Left hindlimb (tissue), 1 donor: ENCODE measurements at places on chromosomes 1 and 21.
A peak's percentile ranks its signal among the peaks of the same experiment; 100 is the strongest.

DNA sequence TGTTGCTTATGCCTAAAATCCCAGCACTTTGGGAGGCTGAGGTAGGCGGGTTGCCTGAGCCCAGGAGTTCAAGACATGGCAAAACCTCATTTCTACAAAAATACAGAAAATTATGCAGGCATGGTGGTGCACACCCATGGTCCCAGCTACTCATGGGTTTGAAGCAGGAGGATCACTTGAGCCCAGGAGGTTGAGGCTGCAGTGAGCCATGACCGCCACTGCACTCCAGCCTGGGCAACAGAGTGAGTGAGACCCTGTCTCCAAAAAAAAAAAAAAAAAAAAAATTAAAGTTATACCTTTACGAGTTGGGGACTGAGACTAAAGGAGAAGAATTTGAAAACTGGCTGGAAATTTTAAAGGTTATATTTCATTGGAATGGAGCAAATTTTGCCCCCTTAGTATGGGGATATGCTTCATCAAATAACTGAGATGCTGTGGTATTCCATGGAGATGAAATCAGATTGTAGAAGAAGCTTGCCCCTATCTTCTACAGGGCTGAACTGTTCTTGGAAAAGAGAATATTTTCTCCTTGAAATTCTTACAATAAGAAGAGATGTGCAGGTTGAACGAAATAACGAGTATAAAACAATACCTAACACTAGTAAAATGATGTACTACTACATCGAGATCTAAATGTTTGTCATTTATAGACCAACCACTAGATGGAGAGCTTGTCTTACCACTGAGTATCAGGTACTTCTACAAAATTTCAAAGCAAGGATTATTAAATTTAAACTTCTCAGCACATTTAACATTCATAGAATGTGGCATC lies 34.9 kb upstream of the SCYL3 start:
- DNase-seq = no peak

- no peak for DNase-seq
Measured at GRCh38 chr1:32474954-32475353, 10.1 kb downstream of the ZBTB8B start.

DNA sequence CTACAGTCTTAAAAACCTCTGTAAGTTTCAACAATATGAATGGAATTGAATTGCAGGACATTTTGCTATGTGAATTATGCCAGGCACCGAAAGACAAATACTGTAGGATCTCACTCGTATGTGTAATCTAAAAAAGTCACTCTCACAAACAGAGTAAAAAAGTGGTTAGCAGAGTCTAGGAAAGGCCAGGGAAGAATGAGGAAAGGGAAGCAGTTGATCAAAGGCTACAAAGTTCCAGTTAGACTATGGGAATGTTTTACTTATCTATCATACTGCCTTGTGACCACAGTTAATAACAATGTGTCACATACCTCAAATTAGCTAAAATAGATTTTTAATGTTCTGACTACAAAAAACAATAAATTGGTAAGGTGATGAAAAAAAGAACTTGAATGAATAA lies 565.4 kb upstream of the BRINP3 start:
- no peak for DNase-seq

- no peak for DNase-seq
Measured at GRCh38 chr21:28944296-28944695, 48.4 kb downstream of the LTN1 start.

DNA sequence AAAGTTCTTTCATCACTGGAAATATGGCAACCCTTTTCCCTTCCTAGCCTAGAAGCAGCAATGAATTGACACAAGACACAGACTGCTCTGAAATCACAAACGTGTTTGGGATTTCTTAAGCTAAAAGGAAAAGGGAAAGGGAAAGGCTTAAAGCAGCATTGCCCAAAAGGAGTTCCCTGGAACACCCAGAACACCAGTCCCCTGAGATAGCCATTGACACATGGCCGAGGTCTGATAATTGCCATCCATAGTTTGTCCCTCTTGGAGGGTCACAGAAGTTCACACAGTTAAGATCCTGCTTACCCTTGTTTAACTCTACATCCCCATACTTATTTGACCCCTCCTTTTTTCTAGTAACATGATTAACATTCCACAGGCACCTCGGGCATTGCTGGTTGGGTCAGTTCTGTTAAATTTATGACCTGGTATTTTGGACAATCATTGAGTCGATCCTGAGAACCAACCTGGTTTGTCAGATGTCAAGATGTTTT lies 72.9 kb downstream of the ZNF281 start:
- no peak for DNase-seq

DNA sequence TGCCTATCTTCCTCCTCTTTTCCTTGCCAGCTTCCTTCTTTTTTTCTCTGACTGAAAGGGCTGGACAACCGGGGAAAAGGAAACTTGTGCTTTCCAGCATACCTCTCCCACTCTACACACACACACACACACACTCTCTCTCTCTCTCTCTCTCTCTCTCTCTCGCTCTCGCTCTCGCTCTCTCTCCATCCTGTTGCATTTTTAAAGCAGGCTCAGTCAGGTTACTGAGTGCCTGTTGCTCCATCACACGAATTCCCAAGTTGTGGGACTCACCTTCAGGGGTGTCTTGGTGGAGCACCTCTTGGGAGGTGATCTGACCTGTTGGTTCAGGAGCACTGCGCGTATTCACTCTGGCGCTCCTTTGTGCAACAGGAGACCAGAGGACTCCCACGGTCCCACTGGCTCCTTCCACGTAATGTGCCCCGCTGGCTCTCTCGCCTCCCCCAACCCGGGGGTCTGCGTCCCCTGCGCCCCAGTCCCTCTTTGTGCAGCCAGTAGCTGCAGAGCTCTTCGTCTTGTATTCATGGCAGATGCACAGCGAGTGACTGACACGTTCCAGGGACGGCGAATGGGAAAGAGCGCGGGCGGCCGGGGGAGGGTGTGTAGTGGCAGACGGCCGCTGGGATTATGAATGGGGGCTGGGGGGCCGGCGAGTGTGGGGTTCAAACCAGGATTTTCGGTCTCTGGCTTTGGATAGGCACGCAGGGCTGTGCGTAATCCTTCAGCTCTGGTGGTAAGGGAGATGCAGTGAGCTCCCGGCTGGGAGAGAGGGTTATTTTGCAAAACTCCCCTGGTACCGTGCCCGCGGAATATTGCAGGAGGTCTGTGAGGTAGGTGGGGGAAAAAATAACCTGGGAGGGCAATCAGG lies 660 bp upstream of the PDE4B start:
- DNase-seq = peak; percentile 26

DNA sequence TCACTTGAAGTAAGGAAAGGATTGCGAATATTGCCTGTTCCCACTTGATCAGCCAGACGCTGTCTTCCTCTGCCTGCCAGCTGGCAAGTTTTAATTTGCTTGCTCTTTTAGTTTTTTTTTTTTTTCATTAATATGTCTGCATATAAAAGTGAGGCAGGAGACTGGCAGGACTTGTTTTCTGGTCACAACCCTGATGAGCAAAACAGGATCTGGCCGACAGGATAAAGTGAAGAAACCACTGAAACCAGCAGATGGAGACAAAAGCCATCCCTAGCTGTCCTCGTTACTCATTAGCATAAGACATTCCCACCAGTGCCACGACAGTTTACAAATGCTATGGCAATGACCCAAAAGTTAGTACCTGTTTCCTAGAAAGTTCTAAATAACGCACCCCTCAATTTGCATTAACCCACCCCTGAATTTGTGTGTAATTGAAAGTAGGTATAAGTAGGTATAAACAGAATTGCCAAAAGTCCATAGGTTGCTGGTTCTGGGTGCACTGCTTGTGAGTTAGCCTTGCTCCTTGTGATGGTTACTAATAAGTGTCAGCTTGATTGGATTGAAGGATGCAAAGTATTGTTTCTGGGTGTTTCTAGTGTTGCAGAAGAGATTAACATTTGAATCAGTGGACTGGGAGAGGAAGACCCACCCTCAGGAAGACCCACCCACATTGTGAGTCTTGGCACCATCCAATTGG lies 60.8 kb downstream of the ZNF684 start:
- no peak for DNase-seq

DNA sequence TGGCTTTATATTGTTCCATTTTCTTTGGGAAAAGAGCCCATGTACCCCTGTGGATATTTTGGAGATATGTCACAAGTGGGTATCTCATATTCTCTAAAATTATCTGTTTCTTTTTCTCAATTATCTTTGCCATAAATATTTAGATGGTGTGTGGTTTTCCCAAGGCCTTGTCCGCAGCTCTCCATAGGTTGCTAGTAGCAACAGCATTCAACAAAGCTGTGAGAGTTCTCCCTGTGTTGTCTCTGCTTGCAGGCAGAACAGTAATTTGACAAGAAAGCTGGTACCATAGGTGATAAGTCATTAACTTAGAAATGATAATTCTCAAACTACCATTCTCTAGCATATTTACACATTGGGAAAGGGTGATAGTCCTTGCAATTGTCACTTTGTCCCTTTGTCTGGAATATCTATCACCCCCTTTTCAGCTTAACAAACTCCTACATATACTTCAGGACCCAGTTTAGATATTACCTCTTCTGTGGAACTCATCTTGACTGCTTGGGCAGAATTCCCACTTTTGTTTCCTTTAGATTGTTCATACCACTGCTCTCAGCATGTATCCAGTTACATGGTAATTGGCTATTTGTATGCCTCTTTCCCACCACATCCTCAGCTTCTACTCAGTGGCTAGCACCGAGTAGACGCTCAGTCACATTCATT lies 8.9 kb downstream of the CD101 start:
- no peak for DNase-seq

DNA sequence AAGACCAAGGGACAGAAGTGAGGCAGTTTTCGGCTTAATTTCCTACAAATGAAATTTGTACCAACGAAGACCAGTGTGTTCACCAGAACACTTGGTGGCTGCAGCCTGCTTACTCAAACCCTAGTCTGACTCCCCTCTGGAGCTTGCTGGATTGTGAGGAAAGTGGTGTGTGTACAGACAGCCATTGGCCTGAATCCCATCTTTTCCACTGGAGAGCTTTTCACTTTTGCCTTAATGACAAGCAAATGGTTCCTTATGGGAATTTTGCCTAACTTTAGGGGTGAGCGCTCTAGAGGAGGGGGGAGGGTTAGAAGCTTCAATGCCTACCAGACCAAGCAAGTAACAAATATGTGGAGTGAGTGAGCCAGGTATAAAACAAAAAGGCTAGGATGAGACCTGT lies 17.3 kb downstream of the METTL13 start:
- no peak for DNase-seq

- DNase-seq = no peak
Measured at GRCh38 chr1:231460614-231461013, 38.5 kb upstream of the EGLN1 start.

DNA sequence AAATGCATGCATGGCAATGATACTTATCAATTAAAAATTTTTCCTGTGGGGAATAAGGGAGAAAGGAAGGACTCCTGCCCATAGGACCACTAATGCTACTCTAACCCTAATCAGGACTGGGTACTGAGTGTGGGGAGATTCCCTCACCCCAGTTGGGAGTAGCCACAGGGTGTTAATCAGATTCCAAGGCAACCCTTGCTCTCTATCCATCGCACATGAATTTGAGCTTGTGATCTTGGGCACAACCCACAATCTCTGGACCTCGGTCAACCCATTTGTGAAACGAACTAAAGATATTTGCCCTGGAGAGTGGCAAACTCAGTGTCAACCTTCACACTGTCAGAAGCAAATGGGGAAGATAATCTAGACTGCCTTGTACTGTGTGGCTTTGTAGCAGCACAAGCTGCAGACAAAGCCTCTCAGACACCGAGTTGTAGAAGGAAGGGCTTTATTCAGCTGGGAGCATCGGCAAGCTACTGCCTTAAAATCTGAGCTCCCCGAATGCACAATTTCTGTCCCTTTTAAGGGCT lies 69.5 kb downstream of the SERINC2 start:
- no peak for DNase-seq

DNA sequence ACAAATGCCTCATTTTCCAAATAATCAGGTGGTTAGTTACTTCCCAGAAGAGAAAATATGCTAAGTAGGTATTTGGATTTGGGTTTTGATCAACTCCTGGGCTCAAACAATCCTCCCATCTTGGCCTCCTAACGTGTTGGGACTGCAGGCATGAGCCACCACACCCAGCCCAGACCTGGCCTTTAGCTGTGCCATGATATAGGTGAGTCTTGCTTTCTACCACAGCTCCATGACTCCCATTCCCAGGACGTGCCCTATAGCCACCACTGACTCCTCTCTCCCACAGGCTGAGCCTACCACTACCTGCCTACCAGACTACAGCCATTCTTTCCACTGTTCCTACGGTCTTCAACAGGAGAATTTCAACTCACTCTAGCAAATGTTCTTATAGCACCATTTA lies 1.8 kb upstream of the SLC1A7 start:
- no peak for DNase-seq

DNA sequence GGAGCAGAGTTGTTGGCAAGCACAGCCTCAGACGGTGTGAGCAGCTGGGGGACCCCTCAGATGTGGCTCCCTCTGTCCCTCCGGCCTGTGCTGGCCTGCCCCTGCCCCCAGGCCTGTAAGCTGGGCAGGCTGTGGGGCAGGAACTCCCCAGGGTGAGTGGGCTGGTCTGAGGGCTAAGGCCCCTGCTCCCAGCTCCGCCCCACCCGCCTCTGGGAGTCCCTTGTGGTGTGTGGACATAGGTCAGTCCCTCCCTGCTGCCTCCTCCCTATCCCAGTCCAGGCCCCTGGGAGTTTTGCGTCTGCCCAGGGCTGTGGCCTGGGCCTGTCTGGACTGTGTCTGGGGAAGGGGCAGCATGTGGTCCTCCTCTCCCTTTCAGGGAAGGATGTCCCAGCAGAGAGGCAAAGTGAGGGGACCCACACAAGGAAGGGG lies 3.6 kb upstream of the VWA1 start:
- DNase-seq = peak; percentile 67

DNA sequence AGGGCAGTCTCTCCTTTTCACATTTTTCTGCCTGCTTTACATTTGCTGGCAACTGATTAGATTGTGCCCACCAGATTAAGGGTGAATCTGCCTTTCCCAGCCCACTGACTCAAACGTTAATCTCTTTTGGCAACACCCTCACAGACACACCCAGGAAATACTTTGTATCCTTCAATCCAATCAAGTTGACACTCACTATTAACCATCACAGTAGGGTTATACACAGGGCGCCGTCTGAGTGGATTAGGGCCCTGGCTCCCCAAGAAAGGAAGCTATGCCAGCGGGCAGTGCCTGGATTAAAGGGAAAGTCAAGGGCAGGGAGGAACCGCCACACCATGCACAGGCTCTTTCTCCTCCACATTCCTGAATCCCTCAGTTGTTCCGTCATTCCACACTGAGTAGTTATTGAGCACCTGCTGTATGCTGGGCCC lies 56.2 kb downstream of the EVA1C start:
- no peak for DNase-seq
